ENCODE measurements at places on chromosomes 16 and 17.

- peak; percentile 19 for DNase-seq
These were observed 104.1 kb upstream of the CORO6 start for GRCh38 chr17:29726715-29727252.

DNA sequence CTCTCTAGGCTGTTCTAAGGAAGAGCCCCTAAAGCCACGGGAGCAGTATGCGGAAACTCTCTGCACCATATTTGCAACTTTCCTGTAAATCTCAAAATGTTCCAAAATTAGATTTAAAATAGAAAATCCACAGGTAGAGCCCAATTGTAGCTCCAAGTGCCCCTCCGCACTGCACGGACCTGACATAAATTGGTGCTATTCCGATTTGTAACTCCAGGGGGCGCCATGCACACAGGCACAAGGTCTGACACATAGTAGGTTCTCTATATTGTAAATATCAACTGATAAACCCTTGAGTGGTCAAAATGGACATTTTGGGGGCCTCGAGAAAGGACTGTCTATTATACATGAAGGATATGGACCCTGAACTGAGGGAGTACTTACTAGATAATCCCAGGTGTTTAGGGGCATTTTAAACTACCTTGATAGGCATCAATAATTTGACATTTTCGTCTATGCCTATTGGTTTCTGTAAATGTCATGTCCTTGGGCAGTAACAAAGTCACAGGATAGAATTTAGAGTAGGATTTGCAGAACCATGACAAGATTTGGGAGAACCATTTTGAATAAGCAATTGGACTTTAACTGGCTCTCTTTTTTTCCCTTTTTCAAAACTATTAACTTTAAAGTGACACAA lies 36.6 kb upstream of the TMEM132E start:
- DNase-seq, result peak; percentile 25

DNA sequence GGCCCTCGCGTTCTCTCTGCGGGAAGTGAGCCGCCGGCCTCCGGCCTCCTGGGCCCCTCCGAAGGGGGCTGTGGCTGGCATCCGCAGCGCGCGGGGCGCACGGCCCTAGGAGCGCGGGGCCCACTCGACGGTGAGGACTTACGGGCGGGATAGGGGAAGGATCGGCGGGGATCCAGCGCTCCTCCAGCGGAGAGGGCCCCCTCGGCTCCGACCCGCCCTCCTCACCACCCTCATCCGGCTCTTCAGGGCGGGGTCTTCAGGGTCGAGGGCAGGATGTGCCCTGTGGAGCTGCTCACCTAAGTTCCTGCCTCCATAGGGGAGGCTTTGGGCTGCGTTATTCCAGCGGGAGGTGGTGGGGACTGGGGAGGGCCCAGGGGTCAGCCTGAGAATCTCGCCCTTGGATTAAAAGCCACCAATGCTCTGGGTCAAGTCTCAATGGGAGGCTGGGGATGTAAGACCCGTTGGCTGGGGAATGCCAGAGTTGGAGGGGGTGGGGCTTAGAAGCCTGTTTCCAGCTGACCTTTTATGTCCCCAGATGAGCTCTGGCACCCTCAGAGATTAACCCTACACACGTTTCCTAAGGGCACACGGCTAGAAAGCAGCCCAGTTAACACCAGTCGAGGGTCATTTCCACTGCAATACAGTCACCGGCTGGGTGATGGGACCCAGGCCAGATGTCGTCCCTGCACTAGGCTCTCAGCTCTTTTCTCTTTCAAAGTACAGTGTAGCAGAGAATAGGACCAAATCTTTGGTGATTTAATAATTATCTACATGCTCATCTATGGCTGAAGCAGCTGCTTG lies 13.4 kb downstream of the TBX2 start:
- DNase-seq, result no peak

GRCh38 chr17:57033296-57033695 lies 51.8 kb upstream of the AKAP1 start:
- DNase-seq, result no peak

DNA sequence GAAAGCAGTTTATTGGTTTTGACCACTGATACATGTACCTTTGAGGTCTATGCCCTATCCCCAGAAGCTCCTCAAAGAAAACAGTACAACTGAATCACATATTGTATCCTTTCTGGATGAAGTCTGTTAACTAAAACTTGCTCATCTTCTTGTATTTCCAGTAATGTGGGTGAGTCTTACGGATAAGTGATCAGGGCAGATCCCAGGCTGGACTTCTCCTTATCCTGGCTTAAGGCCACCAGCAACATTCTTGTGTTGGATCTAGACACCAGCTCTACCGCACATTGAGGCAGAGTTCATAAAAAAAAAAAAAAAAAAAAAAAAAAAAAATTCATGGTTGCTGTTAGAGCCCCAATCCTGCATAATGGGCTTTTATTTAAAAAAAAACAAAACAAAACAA lies 536.7 kb upstream of the HSBP1 start:
- DNase-seq, result peak; percentile 10

- DNase-seq, result no peak
These were observed 2106.2 kb downstream of the TP53TG3F start for GRCh38 chr16:35565626-35566025.

GRCh38 chr16:14445937-14446715 lies 183.9 kb downstream of the PARN start:
- no peak for DNase-seq

GRCh38 chr17:2745317-2746037 lies 4.0 kb downstream of the CCDC92B start:
- DNase-seq, result no peak

- peak; percentile 11 for DNase-seq
These were observed 259.4 kb upstream of the AXIN2 start for GRCh38 chr17:65820811-65821210.

Data from fibroblast of the aortic adventitia (primary cell).